Umbilical cord (tissue), 2 donors: ENCODE measurements at places on chromosomes 16 and 17. TPM values are rescaled to one million over a fixed set of nuclear protein-coding genes. Genes with fewer than 3 reads are reported as not detected.

The PYDC1 gene
- total RNA-seq = not detected

DNA sequence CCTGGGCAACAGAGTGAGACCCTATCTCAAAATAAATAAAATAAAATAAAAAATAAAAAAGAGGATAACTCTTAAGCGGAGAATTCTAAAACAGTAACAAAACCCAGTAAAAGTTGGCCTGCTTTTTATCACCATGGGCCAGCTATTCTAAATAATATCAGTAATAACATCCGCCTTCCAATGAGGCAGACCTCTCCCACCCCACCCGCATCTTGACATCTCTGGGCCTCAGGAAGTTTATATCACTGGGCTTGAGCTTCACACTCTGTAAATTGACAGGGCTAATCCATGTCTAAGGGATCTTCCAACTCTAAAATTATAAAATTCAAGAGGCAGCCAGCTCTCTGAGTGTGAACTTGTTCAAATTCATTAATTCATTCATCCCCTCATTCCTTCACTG lies 82.9 kb upstream of the MTMR4 start:
- no peak for DNase-seq

DNA sequence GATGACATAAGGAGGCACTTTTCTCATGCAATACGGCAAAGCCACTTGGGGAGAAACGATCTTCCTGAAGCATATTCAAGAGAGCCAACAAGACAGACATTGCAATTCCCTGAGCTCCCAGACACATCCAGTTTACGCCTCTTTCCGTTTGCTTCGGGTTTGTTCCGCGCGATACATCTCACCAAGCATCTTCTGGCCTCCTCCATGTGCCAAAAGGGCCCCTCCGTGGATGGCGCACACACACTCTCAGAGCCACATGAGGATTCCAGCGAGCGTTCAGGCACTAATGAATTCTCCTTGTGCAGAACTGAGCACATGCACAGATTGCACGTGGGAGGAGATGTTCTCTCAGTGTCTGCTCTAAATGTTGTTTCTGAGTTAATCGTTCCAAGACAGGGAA lies 146.7 kb upstream of the SHISA6 start:
- no peak for DNase-seq

- no peak for DNase-seq
Observed at GRCh38 chr16:65838001-65838400, 528.5 kb upstream of the CDH5 start.

The KRTAP4-12 gene
- not detected for total RNA-seq

GRCh38 chr16:21224800-21225199 lies 8.7 kb upstream of the ANKS4B start:
- DNase-seq = no peak

- no peak for DNase-seq
Observed at GRCh38 chr17:44539673-44540072, 17.6 kb upstream of the FZD2 start.

The ODAD4 gene
- total RNA-seq = not detected

- DNase-seq = peak; percentile 33
Observed at GRCh38 chr16:11162586-11163268, 93.3 kb downstream of the SOCS1 start.

GRCh38 chr17:64632606-64633005 lies 29.5 kb downstream of the SMURF2 start:
- DNase-seq = no peak

- DNase-seq = no peak
Observed at GRCh38 chr17:4800462-4801196, 1.5 kb downstream of the C17orf114 start.

- DNase-seq = peak; percentile 68
Observed at GRCh38 chr16:72876981-72877373, 171.0 kb downstream of the ZFHX3 start.

DNA sequence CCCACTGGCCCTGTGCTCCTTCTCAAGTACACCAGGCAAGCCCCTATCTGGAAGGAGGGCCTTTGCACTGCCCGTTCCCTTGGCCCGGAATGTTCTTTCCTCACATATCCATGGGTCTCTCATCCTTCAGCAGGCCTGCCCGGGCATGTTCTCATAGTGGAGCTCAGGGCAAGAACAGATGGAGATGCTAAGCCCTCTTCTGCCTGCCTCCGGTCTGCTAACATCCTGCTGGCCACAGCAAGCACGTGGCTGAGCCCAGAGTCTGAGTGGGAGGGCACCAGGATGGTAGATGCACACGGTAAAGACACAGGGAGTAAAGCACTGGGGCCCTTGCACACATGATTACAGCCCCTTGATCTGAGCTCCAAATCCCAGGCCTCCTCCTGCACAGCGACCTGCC lies 19.8 kb upstream of the ANKRD40CL start:
- DNase-seq = no peak

The PTX4 gene
- total RNA-seq = not detected

DNA sequence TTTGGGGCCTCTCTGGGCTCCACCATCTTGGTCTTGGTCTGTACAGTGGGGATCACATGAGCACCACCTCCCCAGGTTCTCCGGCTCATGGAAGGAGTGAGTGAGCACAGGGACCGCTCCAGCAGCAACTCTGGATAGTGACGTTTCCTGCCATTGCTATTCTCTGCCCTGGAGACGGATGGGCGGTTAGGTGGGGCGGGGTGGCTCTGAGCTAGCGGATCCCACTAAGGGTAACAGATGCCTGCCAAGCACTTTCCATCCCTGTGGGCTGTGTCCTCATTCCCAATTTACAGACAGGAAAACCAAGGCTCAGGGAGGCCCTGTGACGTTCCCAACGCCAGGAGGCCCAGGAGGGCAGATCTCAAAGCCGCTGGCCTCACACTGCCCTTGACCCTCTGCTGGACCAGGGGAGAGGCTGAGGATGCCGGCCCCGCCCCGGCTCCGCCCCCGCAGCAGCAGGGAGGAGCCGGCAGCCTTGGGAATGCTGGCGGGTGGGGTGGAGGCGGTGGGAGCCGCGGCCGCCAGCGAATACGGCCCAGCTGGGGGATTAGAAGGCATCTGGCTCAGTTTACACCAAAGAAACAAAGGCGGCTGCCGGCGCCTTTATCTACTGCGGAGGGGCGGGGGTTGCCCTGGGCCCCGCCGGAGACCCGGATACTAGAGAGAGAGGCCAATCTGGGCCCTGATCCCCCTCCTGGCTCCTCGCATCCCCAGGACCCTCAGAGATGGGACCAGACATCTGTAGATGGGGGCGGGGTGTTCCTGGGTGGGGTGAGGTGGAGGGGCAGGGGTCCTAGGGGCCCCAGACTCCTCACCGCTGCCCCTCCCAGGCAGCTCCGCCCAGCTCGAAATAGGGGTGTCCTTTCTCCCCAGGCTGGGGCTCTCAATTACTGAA lies 122.3 kb upstream of the CIBAR2 start:
- DNase-seq = peak; percentile 94

GRCh38 chr16:67720236-67720635 lies 1.1 kb upstream of the GFOD2 start:
- DNase-seq = no peak

GRCh38 chr17:71580220-71580619 lies 540.6 kb upstream of the SOX9 start:
- DNase-seq = no peak

- no peak for DNase-seq
Observed at GRCh38 chr17:8175795-8176196, 384 bp downstream of the TMEM107 start.

DNA sequence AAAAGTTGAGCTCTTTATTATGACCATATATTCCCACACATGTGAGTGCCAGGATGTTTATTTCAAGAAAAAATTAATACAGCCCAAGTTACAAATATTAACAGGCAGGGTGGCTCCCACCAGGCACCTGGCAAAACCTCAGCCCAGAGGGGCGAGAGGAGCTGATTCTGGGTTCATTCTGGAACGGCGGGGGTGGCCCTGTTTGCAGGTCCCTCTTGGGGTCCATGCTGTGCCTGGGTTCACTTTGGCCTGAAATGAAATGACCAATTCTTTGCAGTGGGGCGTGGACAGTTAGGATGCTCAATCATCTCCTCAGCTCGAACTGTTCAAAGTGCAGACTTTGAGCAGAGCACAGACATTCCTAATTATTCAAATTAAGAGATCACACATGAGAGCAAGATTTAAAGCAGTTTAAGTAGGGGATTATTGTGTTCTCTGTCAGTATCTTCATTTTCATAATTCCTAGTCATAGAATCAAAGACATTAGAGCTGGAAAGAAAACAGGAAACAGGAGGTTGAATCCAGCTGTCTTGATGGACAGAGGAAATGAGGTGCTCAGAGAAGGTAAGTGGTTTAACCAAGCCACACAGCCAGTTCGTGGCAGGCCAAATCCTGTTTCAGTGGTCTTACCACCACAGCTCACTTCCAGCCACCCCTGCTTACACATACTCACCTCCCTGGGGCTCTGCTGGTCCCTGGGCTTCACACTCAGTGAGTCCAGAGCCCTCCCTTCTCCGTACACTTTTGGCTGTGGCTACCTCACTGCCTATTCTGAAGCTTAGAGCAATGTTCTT lies 363.9 kb upstream of the TNRC6C start:
- DNase-seq = no peak

The MYH11 gene
- total RNA-seq = 1,356 TPM

GRCh38 chr16:22023505-22023904 lies 15.6 kb downstream of the MOSMO start:
- DNase-seq = no peak

The TRIM72 gene
- 0.72 TPM for total RNA-seq

The CDH13 gene
- total RNA-seq = 6.7 TPM

DNA sequence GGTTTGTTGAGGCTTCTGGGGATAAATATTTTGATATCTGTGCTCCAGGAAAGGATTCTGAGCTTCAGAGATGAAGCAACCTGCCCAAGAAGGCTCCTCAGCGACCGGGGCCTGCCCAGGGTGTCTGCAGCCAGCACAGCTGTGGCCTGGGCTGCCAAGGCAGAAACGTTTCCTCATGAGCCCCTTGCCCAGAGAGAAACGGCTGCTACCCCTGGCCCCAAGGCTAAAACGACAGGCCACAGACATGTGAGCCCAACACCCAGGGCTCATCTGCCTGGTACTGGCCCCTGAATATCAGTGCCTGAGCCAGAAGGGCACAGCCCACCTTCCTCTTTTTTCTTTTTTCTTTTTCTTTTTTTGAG lies 45.4 kb upstream of the RASD1 start:
- DNase-seq = no peak

The ABCC11 gene
- total RNA-seq = 0.96 TPM

DNA sequence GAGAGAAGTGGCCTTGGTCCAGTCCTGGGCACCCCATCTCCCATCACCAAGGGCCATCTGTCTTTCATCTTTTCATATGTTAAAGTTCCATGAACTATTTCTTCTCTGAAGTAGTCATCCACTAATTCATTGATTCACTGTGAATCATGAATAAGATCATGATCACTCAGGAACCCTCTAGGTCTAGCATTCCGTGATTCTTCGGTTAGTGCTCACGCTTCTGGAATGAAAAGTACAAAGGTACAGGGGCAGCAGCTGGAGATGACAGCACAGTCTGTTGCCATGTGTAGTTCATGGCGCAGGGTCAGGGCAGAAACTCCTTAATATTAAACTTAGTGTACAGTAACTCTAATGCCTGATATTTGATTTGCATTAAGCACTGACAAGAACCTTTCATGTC lies 127.1 kb downstream of the CDH13 start:
- DNase-seq = no peak

DNA sequence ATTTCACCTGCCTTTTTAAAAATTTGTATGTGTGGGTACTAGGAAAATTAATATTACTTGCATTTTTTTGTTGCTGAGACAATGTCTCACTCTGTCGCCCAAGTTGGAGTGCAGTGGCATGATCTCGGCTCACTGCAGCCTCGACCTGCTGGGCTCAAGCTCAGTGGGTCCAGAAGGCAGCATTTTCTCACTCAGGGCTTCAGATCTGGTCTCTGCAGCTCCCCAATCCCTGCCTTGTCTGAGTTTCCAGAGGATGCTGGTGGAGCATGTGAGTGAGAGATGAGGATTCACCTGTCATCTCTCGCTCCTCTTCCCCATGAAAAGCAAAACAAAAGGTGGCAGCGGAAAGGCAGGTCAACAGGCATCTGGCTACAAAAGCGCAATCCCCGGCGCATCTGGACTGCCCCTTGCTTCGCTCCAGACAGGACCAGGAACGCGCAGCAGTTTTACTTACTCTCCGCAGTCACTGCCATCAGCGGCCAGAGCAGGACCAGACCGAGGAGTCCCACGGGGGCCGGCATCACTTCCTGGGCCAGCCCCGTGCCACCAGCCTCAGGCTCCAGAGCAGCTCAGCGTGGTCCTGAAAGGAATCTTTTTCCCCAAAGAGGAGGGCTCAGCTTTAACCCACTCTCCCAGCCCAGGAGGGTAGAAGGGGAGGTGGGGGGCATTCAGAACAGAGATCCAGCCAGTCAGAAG lies 59.9 kb downstream of the LITAF start:
- DNase-seq = no peak

GRCh38 chr17:2346475-2346874 lies 9.2 kb downstream of the SGSM2 start:
- no peak for DNase-seq

GRCh38 chr16:58392215-58393137 lies at the start of gene GINS3:
Gene GINS3, plus strand, starts transcription at chr16:58392471. Its CDS starts 131 bp downstream, at chr16:58392602.
- peak; percentile 91 for DNase-seq

The SERPINF2 gene
- 0.72 TPM for total RNA-seq

DNA sequence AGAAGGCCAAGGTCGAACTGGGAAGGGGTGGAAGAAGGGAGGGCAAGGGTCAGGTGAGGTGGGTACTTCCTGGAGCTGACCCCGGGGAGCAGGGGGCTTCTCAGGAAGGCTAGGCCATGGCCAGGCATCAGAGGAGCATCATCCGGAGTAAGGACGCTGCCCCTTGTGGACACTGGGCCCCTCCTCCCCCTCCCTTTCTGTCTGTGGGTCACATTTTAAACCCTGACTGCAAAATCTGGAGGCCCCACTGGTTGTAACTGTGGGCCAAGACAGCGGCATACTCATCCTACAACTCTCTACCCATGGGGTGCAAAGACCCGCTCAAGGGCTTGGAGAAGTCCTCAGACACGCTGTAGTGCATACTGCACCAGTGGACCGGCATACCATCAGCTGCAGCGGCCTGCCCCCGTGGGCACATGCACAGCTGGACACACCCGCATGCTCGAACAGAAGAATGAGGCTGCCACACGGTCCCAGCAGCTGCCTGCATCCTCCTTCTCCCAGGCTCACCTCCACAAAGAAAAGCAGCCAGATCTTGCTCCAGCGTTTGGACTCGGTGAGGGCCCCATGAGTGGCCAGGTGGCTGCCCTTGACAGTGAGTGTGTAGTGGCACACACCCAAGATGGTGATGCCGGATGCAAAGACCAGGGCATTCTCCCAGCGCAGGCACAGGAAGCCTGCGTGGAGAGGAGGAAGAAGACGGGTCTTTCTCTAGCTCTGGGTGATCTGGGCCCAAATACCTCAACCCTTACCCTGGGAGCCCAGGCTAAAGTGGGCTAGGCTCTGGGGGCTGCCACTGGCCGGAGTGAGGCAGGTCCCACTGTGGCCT lies 1.2 kb downstream of the FADS6 start:
- DNase-seq = no peak

DNA sequence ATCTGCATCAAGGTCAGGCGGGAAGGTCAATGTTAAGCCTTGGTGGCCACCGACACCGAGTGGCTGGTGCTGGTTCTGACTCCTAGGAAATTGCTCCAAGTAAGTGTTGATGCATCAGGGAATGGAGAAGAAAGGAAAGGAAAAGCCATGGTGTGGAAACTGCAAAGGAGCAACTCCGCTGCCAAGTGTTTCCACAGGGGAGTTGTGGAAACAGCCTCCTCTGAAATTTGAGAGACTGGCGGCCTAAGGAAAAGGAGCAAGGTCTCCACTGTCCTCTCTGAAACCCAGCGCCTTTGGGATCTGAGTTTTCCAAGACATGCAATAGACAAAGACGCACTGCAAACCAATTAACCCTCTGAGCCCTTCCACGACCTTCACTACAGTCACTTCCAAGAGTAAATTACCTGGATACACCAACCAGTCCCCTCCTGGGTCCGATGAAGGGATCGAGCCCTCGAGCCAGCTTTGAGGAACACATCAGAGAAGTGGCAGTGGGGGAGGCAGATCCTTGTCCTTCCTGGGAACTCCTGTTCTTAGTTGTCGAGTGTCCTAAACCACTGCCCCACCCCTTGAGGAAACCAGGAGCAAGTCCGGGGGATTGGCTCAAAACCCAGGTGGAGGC lies 51.1 kb downstream of the SRL start:
- DNase-seq = no peak
